ENCODE measurements at places on chromosomes 6 and 20.

GRCh38 chr6:300494-301198, 8.4 kb downstream of the DUSP22 start:
- no peak for DNase-seq

DNA sequence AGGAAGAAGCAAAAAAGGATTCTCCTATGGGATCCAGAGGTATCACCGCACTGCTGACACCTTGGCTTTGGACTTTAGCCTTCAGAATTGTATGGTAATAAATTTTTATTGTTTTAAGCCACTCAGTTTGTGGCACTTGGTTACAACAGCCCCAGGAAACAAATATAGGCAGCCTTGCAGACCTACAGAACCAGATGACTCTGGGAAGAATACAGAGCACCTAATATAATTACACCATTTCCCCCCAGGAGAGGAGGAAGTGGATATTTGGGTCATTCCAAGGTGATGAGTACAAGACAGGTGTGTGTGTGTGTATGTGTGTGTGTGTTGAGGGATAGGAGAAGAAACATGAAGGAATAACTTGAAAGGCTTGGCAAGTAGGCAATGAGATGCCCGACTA, 84.2 kb upstream of the ENPP5 start:
- DNase-seq, result no peak

GRCh38 chr6:143549221-143549948, 37.9 kb upstream of the FUCA2 start:
- no peak for DNase-seq

- DNase-seq, result no peak
Observed at GRCh38 chr6:141048451-141048850, 1084.3 kb upstream of the GJE1 start.

DNA sequence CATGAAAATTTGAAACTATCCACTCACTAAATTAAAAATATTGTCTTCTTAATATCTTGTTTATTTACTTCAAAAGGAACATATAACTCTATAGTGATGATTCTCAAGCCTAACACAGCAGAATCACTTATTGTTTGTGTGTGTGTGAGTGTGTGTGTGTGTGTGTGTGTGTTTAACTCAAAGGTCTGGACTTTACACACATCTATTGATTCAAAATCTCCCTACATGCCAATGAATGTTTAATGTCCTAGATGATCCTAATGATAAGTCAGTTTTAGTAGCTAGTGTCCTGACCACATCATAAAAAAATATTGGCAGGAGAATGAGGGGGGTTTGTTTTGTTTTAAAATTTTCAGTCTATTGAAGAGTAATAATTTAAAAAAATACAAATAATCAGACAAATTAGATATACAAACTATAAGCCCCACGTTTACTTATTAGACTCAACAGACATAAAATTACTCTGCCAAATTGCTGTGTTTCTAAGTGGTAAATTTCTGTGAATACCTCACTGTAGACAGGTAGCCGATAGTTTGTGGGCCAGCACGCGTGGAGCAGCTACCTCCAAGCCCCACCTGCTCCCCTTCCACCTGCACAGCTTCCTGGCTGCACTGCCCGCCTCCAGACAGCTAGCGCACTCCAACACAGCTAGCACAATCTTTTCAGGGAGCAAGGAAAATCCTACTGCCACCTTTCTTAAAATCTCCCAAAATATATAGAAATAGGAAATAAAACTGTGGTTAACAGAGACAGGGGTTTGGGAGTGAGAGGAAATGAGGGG, 349.6 kb downstream of the PKHD1 start:
- no peak for DNase-seq

- no peak for DNase-seq
Observed at GRCh38 chr6:18410412-18410811, 23.3 kb downstream of the RNF144B start.

DNA sequence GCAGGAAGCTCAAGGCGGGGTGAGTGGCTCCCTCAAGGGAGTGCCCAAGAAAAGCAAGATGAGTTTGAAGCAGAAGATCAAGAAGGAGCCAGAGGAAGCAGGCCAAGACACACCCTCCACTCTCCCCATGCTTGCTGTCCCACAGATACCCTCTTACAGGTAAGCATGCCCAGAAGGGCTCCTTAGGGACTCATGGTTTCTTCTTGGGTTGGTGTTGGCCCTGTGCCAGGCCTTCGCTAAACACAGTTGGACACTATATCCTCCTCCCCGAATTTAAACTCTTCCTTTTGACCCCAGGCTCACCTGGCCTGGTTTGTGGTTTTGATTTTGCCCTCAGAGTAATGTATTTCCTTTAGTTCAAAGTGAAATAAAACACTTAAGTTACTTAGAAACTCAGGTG, 5.1 kb downstream of the BRPF3 start:
- no peak for DNase-seq

DNA sequence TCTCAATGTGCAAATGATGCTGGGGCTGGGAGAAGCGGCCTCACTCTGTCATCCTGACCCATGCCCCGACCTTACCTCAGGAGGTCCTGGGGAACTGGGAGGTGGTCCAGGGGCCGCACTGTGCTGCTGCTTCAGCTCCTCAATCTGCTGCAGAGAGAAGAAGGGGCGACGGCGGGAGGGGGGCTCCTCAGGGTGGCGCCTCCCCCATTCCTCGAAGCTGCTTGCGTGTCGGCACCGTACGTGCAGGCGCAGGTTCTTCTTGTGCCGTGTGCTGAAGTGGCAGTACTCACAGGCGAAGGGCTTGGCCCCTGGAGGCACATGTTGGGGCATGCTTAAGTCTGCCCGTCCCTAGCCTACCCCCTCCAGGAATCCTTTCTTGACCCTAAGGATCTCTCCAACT, 12.9 kb downstream of the ZNF335 start:
- DNase-seq, result no peak

DNA sequence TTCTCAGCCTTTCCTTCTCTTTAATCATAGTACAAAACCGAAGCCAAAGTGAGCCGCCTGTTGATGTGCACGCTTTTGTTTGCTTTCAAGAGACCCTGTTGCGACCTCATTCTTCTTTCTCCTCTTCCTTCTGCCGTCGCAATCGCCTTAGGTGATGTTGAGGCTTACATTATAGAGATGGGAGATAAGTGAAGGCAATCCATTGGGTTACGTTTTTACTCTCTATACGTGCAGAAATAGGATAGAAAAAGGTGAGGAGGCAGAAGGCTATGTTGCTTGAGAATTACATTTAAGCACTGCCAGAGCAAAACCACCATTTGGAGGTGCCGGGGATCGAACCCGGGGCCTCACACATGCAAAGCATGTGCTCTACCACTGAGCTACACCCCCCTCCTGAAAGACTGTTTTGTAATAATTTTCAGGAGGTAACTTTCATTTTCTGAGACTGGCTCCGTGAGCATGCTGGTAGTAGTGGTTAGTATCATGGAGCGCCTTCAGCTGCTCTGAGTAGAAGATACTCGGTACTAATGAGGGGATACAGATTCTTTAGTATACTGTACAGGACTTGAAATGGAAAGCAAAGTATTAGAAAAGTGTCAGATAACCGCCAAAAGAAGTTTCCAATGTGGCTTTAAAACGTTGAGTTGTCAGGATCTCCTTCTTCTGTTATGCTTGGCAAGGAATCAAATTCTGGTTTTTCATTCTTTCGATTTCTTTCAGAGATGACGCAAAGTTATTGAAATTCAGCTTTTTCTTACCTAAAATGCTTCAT, 165.6 kb downstream of the TRIM27 start:
- DNase-seq, result no peak

DNA sequence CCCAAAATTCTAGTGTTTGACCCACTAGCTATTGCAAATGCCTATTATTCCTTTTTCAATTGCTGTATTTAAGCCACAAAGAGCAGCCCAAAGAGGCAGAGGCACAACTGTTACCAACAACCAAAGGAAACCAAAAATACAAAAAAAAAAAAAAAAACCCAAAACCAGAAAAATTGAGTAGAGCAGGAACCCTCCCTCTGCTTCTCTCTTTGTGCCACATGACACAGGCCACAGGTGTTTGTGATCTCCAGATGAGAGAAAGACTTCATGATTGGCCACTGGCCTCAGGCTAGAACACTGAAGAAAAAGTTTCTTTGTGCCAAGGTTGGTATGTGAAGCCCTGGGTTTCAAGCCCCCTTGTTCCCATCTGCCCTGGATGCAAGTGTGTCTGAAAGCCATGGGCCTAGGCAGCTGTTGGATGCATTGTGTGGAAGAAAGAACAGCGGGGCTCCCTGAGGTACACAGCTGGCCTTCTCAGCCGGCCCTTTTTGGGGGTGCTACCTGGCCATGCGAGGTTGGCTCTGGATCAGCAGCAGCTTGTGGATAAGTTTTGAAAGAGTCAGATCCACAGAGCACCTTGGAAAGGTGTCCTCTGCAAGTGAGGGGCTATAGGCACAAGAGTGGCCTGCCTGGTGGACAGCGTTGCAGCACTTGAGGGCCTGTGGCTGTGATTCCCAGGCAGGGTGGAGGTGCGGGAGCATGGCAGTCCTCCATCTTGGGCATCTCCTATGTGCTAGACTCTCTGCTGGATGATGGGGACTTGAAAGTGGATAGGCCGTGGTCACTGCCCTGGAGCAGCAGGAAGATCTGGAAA, 204.5 kb downstream of the ZDHHC14 start:
- DNase-seq, result no peak

DNA sequence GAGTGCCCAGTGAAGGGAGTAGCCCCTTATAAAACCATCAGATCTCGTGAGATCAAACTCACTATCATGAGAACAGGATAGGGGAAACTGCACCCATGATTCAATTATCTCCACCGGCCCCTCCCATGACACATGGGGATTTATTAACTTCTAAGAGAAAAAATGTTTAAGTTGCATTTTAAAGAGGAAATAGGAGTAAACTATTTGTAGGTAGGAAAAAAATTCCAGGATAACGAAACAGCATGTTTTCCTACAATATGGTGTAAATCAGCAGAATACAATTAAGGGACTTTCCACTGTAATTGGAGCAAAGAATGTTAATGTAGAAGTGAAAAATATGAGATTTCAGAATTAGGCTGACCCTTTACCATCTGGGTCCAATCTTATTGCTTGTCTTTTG, 63.9 kb downstream of the FBXO5 start:
- DNase-seq, result no peak

- no peak for DNase-seq
Observed at GRCh38 chr6:32252331-32253009, 28.6 kb upstream of the NOTCH4 start.

GRCh38 chr6:7542874-7543624, 1.6 kb downstream of the DSP start:
- DNase-seq, result no peak

DNA sequence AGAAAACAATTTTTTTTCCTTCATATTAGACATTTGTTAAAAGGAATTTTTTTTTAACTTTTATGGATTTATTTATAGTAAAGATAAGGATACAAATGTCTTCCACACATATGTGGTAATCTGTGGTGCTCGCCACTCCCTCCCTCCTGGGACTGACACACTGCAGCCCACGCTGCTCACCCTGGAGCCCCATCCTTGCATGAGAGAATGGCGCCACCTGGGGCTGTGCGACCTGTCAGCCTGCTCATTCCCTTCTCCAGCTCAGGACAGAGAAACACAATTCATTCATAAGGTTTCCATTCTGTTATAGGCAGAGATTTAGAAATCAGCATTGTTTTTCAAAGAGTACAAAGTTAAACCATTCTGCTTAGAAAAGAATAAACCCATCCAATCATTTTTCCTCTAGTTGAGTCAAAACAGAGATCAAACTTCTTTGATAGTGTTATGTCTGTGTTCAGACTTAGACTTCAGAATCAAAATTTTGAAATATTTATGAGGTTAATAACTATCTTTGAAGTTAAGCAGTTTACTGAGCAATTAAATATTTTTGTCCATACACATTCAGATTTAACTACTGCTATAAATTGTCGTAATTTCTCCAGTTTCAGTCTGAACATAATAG, 42.8 kb upstream of the DYNLRB1 start:
- no peak for DNase-seq

DNA sequence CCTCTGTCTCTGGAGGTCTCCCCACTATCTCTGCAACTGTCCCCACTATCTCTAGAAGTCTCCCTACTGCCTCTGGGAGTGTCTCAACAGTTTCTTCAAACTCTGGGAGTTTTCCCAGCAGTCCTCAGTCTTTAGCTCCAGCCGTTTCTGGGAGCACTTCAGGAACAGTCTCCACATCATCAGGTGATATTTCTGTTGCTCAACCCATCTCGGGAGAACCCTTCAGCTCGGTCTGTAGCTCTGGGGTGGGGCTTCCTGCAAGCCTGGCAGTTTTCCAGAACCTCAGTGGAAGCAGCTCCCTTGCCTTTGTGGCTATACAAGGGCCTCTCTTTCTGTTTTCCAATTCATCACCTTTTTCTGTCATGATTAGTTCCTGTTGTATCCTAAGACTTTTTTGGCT, 3.0 kb upstream of the SFTA2 start:
- no peak for DNase-seq

DNA sequence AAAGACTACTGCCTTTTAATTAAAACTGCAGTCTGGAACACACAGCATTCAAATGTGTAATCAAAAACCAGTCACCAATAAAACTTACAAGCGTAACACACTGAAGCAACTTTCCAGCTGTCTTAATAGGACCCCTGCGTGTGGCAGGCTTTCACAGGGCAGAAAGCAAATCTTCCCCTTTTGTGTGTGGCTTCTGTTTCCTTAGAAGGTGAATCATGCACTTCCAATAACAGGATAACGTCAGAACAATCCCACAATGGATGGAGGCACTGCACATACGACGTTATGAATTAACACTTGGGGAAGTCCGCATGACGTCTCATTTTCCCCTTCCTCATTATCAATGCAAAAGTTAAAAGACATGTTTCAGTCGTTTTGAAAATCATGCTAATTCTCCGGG, 44.8 kb downstream of the INSM1 start:
- DNase-seq, result no peak

GRCh38 chr6:97136626-97137358, 146.2 kb downstream of the MMS22L start:
- no peak for DNase-seq

- DNase-seq, result no peak
Observed at GRCh38 chr6:16223362-16223761, 15.0 kb upstream of the GMPR start.

Data from activated CD4-positive, alpha-beta T cell treated with anti-CD3 and anti-CD28 coated beads, Interleukin-2, amount 50 U/mL, for 24 hours (primary cell).